ENCODE measurements at places on chromosomes 11 and 22.

DNA sequence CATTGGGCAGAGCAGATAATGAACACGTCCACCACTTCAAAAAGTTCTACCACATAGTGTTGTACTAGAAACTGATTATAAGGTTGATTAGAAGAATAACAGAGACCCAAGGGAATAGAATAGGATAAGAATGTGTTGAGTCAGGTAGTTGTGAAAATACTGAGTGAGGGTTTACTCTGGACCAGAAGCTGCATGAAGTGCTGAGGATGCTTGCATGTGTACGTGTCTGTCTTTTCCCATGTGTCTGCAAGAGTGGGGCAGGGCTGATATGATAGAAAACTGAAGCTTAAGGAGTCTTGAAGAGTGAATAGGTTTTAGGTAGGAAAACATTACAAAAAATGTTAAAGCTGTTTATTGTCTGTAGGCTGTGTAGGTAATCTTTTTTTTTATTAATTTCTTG, 20.6 kb downstream of the TRPC6 start:
- DNase-seq, result no peak

DNA sequence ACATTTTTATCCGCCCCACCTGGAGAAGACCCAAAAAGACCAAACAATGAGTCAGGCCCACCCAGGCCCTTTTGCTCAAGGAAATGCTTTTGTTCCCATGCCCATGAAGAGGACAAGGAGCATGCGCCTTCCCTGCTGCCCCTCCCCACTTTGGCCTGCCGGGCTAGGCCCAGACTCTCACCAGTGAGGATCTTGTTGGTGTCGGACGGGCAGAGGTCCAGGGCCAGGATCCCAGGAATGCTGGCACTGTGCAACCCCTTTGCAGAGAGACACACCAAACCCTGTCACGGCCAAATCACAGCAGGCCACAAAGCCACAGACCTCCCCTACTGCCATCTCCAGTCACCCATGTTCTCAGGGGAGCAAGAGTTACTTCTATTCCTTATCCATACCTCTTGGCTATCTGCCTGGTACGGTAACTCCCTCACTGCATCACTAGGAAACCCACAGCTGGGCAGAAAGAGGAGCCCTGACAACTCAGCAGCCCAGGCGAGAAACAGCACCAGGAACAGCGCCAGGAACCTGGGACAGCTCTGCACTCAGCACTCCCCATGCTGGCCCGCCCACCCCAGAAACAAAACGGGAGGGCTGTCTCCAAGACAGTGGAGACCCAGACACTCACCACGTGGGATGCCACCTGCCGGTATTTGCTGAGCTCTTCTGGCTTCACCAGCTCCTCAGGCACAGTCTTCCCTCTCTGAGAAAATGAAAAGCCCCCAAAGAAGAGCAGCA, 5.5 kb downstream of the PRPF19 start:
- no peak for DNase-seq

- no peak for DNase-seq
These were observed 73.3 kb upstream of the CSNK2A3 start for GRCh38 chr11:11426226-11426952.

- DNase-seq, result no peak
These were observed 85.0 kb downstream of the RPL27A start for GRCh38 chr11:8767466-8768142.

DNA sequence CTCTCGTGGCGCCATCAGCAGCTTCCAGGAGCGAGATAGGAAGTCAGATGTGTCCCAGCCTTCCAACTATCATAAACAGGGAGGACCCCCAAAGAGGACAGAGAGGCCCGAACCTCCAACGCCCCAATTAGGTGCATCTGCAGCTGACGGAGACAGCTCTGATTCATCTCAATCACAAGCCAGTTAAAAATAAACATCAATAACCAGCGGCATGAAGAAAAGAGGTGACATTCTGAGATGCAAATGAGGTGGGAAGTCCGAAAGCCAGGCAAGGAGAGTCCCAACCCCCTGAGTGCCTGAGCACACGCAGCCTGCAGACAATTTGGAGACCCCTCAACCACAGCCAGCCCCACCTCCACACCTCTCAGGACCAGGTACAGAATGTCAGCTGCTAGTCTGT, 28.1 kb upstream of the IGSF9B start:
- DNase-seq, result no peak

DNA sequence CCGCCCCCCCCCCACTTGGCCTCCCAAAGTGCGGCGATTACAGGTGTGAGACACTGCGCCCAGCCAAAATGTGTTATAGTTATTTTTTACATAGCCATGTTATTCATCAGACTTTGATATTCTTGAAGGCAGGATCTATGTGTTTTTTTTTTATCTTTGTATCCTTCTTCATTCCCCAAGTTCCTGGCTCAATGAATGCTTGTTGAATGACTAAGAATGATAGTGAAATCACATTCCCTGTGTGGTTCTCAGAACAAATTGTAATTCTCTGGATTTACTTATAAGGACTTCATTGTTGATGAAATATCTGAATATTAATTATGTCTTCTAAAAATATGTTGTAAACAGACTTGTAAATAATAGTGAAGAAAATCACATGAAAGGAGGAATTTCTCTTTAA, 33.5 kb downstream of the MMP7 start:
- no peak for DNase-seq

- no peak for DNase-seq
These were observed 496.1 kb downstream of the JRKL start for GRCh38 chr11:96885912-96886311.

GRCh38 chr11:31408201-31408600, 38.5 kb downstream of the DNAJC24 start:
- no peak for DNase-seq

DNA sequence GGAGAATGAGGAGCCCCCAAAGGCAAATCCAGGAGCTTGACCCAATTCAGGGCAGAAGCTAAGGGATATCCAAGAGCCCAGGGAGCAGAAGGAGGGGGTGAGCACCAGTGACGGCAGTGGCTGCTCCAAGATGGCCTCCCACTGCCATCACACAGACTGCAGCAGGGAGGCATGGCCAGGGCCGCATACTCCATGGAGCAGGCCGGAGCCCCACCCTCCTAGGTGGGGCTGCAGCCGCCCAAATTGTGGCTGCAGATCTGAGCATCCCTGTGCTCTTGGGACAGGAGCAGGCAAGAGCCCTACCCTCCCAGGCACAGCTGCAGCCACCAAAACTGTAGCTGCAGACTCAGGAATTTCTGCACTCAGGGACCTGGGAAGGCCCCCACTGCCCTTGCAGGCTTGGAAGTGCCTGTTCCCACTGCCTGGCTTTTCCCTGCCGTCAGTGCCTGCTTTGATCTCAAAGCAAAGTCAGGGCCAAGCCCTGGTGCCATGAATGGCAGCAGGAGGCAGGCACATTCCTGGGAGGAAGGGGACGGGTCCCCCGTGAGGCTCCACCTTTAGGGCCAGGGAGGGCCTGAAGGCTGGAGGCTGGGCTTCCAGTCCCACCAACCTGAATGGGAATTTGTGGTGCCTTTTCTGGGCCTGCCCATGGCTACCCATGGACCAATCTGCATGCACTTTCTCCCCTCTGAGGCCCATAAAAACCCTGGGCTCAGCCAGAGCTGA, 10.3 kb upstream of the WNT7B start:
- no peak for DNase-seq

DNA sequence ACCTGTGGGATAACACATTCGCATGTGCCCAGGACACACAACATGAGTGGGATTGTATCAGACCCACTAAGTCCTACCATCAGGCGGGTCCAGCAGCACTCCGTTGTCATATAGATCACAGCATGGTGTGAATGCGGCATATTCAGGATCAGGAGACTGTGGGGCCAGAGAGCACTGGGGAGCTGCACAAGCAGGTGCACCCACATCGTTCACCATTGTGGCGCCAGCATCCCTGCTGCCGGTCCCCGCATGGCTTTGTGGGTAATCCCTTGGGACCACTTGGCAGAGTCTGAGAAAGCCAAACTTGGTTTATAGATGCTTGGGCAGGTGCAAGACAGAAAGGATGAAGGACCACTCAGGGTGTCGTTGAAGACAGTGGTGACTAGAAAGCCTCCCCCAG, 201.6 kb upstream of the B3GAT1 start:
- no peak for DNase-seq

- no peak for DNase-seq
These were observed 8.3 kb downstream of the GAS2 start for GRCh38 chr11:22674470-22675439.

GRCh38 chr11:16745950-16746605, 7.6 kb downstream of the C11orf58 start:
- no peak for DNase-seq

DNA sequence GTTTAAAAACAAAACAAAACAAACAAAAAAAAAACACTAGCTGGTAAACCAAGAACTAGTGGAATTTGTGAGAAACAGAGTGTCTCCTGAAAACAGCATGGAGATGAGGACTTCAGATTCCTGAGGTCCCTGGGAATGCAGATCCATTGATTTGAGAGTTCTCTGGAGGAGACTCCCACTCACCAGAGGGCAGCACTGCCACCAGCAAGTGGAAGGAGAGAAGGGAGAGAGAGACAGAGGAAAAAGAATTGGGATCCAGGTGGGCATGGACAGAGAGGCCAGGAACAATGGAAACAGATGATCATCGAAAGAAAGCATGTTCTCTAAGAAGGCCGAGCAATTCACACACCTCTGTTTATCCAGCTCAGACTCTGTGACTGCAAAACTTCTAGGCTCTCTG, 31.8 kb downstream of the ETS1 start:
- DNase-seq, result no peak

GRCh38 chr11:116162886-116163230, 609.9 kb downstream of the BUD13 start:
- peak; percentile 81 for DNase-seq

GRCh38 chr11:104033134-104033533, 3.3 kb upstream of the DDI1 start:
- DNase-seq, result no peak

- no peak for DNase-seq
These were observed 11.9 kb downstream of the HIRA start for GRCh38 chr22:19419464-19420178.

GRCh38 chr11:46118702-46119351, 2.4 kb downstream of the PHF21A start:
- DNase-seq, result peak; percentile 30

DNA sequence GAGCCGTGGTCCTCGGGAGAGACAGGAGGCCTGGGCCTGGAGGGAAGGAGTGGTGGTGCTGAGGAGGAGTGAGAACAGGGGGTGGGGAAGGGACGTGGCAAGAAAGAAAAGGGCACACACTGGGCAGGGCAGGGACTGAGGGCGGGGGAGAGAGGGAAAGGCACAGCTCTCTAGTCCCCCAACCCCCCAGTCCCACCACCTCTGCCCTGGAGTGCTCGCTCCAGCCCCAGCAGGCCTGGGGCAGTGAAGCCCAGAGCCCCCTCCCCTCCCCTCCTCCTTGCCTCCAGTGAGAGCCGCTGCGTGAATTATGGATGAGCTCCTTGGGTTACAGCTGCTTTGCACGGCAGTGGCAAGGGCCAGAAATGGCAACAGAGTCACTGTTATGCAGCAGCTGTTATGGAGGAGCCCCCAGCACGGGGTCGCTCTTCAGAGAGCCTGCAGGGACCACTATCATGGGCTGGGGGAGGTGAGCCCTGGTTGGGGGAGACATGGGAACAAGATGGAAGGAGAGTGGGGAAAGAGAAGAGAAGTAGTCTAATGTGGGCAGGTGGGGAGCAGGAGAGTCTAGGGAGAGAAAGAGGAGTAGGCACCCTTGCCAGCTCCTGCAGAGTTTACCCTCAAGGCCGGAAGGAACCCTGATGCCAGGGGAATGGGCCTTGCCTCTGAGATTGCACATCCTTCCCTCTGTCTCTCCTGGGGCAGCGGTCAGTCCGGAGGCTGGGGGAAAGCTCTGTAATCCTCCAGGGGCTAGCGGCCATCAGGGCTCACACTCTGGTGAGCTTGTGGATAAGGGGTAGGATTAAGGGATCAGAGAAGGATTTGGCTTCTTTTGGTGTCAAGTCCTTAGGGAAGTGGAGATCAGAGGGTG, 3.6 kb downstream of the RTN4RL2 start:
- DNase-seq, result peak; percentile 66

- no peak for DNase-seq
These were observed 306.7 kb downstream of the SOX6 start for GRCh38 chr11:16049611-16050010.

DNA sequence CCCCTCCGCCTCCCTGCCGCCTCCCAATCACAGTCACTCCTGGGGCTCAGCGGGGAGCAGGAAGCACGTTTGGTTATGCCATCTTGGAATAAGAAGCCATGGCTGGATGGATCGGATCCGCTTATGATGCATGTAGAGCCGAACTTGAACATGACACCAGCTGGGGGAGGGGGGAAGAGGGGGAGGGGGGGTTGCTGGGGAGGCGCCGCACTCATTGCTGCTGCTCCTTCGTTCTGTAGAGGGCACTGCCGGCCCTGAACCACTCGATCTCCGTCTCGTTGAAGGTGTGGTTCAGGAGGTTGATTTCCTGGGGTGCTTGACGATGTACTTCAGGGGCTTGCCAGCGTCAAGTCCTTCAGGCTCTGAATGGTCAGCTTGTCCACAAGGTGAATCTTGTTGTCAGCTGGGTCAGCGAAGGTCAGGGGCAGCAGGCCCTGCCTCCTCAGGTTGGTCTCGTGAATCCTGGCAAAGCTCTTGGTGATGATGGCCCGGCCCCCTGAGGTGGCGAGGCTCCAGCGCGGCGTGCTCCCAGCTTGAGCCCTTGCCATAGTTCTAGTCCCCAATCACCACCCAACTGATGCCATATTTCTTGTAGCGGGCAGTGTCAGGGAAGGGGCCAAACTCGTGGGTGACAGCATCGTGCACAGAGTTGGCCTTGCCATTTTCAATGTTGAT, 476.9 kb upstream of the ISX start:
- no peak for DNase-seq

DNA sequence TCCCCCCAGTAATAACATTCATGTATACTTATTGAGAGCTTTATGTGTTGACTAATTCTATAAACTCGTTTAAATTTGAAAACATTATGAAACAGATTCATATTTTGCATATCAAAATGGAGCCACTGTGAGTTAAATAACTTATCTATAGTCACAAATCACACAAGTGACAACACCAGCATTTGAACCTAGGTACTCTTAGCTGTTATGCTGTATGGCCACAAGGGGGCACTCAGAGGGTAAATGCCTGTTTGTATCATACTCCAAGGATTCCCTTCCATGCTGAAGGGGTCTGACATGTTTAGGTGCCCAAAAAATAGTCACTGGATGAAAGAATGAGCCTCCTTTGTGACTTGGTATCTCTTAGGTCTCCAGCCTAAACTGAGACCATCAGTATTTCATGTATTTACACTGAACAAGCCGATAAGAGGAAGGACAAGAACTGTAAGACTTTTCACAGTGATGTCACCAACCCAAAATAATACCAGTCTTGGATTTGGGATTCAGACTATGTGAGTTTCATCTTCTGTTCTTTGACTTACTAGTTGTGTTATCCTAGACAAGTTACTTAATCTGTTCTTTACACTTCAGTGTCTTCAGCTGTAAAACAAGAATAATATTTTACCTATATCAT, 12.2 kb upstream of the OR52D1 start:
- DNase-seq, result peak; percentile 3

Data from retina (tissue), 1 donor.